ENCODE measurements at places on chromosomes 6 and 20.
A peak's percentile ranks its signal among the peaks of the same experiment; 100 is the strongest.

DNA sequence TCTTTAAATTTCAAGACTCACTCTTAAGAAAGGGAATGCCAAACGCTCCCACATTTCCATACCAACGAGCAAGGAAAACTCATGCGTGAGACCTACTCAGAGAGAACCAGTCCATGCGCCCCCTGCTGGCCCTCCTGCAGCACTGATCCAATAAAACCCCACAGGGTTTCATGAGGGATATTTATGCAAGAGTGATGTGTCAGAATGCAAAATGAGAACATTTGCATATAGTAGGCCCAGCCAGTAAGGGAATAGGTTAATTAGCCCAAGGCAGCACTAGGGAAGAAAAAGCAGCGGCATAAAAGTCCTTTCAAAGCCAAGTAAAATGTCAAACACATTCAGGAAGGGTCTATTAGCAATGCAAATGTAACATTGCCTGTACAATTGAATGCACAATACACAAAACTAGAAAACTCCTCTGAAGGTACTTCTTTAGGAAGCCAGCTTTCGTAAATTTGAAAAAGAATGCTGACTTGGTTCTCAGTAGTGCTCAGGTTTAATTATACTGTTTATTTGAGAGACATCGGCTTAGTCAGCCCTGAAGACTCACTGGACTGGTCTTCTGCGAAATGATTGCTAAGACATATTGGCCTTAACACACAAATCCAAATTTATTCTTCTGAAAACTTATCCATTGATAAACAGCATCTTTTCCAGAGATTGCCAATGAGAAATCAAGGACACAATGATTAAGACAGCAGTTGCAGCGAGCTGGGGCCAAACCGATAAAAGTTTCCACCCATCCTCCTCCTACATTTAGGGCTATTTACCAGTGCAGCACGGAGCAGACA is 93.2 kb downstream of the GMPR start:
- DNase-seq = peak; percentile 64

GRCh38 chr6:147132889-147133288 is 71.3 kb upstream of the STXBP5 start:
- DNase-seq = no peak

DNA sequence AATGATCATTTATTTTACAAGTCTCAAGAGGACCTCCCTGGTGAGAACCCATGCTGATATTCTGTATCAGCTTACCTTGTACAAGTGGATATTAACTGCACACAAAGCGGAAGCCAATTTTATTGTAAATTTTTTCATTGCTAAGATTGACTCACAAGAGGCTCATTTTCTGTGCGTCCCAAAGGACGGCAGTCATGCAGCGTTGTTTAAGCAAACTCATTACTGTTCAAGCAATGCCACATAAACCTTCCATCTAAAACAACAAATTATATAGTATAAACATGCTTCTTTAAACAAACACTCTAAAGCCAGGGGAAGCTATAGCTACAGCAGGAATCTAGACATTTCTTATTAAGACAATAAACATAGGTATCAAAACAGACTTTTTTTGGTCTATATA is 575.3 kb downstream of the FRK start:
- DNase-seq = no peak

GRCh38 chr6:31419842-31420241 is 16.4 kb downstream of the MICA start:
- DNase-seq = no peak

GRCh38 chr20:51393571-51393970 is 148.9 kb downstream of the NFATC2 start:
- no peak for DNase-seq

- no peak for DNase-seq
Observed at GRCh38 chr6:79554305-79554704, 17.1 kb upstream of the LCA5 start.

DNA sequence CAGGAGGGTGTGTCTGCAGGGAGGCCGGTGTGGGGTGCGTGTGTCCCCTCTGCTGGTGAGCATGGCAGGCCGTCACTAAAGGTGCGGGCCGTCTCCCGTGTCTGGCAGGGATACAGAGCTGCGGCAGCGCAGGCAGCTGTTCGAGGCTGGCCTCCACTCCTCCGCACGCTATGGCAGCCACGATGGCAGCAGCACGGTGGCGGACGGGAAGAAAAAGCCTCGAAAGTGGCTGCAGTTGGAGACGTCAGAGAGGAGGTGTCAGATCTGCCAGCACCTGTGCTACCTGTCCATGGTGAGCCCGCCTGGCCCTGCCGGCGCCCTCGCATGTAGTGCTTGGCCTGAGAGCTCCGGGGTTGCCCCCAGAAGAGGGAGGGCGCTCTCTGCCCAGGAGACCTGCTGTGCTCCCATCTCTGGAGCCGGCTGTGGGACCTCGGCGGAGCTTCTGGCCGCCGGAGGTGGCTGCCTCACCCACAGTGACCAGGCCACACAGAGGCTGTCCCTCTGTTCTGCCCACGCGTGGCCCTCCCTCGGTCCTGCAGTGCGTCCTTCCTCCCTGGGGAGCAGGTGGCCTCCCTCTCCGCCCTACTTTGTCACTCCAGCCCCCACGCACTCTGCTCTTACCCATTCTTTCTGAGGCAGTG is 149.6 kb downstream of the DTNBP1 start:
- DNase-seq = no peak

DNA sequence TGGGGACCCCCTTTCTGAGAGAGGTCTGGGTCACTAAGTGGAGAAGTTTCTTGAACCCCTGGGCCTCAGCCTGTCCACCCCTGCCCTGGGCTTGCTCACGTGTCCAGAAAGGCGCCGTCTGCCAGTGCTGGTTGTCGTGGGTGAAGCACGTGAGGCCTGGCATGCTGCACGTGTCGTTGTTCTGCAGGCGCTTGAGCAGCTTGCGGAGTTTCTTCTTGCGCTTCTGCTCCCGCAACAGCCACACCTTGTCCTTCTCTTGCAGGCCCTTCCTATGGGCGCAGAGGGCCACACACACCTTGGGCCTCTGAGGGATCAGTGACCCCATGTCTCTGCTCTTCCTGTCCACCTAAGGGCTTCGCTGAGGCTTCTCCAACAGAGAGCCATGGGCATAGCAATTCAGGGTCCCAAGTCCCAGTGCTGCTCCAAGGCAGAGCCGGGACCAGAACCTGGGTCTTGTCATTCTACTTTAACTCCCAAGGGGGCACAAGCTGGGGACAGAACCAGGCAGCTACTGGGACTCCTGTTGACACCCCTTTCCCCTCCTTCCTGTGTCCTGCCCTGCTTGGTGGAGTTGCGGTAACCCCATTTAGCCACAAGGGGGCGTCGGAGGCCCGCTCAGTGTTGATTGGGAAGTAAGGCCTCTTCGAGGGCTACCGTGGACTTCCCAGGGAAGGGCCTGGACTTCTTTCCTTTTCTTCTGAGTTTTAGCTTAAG is 121.8 kb downstream of the SULF2 start:
- DNase-seq = peak; percentile 67

- no peak for DNase-seq
Observed at GRCh38 chr20:21430020-21430419, 32.7 kb upstream of the NKX2-4 start.

- DNase-seq = no peak
Observed at GRCh38 chr20:22572023-22572422, 12.3 kb downstream of the FOXA2 start.

GRCh38 chr6:111551521-111552231 is 54.0 kb downstream of the TRAF3IP2 start:
- DNase-seq = no peak

- DNase-seq = no peak
Observed at GRCh38 chr6:168927026-168927425, 326.6 kb downstream of the THBS2 start.

DNA sequence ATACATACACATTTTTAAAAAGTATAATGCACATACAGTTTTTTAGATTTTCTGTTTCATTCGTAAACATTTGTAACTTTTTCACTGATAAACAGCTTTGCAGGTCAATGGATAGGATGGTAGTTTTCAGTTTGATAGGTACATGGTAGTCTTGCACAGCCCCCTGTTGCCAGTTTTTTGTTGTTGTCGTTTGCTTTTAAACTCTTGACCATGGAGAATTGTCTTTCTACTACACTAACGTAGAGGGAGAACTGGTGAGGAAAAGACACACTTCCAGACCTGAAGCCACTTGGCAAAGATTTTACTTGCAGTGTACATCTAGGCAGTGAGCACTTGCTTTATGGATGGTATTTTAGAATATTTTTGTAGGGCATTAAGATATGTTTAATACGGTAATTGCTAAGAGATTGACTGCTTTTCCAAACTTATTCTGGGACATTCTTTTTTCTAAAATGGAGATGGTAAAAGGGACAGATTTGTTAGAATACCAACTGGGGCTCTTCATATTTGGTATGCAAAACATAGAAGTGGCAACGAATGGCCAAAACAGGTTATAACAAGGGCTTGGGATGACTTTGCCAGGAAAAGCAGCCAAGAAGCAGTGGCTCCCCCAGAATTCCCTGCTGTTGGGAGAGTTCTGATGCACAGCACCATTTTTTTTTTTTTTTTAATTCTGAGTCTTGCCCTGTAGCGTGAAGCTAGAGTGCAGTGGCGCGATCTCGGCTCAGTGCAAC is 1.5 kb downstream of the PYGB start:
- no peak for DNase-seq

- no peak for DNase-seq
Observed at GRCh38 chr6:119076173-119076572, 2.3 kb downstream of the FAM184A start.

DNA sequence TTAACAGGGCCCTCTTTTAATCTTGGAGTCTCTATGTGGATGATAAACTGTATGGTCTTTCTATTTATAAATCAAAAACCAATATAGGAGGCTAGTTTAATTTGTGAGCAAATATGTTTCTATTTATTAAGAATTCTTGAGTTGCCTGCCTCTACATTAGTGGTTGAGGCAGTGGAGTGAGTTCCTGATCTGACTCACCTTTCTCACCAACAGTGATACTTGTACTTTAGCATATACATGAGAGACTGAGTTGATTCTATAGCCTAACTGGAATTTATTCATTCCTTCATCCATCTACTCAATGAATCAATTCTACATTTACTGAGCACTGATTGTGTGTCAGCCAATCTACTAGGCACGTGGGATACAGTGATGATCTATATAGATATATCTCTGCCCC is 126.9 kb downstream of the TRMT11 start:
- no peak for DNase-seq

GRCh38 chr20:32888636-32889035 is 29.9 kb downstream of the EFCAB8 start:
- no peak for DNase-seq

DNA sequence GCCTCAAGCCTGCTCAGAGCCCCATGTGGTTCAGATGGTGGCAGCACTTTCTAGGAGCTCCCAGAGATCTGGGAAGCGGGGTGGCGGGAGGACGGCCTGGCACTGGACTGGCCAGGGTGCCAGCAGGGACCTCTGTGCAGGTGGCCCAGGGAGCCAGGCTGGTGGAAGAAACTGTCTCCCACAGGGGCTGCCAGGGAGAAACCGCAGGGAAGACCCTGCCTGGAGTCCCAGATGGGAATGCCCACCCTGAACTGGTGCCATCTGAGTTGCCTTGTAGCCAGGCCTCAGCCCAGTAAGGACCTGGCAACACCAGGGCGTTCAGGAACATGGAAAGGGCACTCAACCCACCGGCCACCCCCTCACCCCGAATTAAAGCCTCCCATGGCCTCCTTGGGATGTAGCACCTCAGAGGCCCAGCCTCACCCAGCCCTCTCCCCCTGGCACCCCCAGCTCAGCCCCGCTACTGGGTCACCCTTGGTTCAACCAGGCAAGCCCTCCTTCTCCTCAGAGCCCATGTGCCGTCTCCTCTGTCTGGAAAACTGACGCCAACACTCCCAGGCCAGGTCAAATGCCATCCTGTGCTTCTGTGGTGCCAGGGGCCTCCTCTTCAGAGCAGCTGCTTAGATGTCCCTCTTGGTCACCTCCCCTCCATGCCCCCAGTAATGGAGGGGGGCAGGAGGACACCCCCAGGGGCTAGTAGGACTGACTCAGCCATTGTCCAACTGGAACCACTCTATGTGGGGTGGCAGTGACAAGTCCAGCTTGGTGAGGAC is 5.9 kb upstream of the C20orf144 start:
- DNase-seq = no peak

GRCh38 chr6:43812850-43813578 is 43.0 kb downstream of the VEGFA start:
- DNase-seq = no peak

DNA sequence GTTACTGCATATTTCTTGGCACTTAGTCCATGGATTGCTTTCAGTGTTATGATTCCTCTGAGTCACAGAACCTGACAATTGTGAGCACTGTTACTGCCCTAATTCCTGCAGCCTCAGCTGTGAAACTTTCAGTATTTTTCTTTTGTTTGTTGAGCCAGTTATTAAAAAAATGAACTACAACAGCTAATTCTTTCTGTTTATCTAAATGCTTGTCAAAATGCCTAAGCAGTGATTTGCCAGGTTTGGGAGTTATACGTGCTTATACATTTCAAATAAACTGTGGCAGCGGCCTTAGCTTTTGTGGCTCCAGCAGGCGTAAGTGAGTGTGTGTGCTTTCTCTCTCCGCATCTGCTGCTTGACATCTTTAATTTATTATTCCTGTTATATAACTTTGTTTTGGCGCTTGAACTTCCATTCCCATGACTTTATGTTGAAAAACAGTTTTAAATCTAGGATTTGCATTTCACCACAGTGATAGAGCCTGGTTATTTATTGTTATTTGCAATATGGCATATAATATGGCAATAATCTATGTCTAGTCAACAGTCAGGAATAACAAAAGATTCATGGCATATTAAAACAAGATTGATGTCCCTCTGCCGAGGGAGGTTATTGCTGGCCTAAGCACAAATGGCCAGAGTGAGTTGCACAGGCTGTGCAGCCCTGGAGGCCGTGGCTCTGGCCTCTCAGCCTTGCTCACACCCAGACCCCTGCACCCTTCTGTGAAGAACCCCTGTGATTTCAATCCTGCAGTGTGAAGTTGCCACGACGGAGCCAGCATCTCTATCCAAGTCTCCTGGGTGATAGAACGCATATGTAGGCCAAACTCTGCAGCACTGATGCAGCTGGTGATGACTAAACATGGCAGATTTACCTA is 303.4 kb downstream of the THBS2 start:
- DNase-seq = no peak

- no peak for DNase-seq
Observed at GRCh38 chr20:8997701-8998117, 71.2 kb upstream of the PLCB4 start.

DNA sequence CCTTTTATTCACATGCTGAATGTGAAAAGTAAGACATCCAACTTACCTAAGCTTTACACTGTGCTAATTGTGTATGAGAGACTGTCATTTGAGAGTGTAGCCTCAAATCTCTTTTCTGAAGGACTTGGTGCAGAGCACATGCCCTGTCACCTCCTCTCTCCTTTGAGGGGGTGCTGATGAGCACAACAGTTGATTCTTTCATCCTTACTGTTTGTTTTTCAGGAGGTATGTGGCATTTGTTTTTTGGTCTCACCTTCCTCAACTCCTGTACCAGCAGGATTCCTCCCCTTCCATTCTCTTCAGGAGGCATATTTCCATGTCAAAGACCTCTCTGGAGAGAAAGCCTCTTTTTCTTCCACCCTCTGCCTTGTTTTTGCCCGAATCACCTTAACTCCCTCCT is 252.6 kb upstream of the CITED2 start:
- DNase-seq = no peak
